ENCODE measurements at places on chromosomes 1 and 21. TPM values are rescaled to one million over a fixed set of nuclear protein-coding genes. Genes with fewer than 3 reads are reported as not detected.
A peak's percentile ranks its signal among the peaks of the same experiment; 100 is the strongest.

The B3GALT2 gene
- total RNA-seq, result 0.27 TPM

The TNFRSF8 gene
- 0.49 TPM for total RNA-seq

GRCh38 chr1:40877698-40878097 is 15.5 kb upstream of the CITED4 start:
- peak; percentile 77 for DNase-seq

DNA sequence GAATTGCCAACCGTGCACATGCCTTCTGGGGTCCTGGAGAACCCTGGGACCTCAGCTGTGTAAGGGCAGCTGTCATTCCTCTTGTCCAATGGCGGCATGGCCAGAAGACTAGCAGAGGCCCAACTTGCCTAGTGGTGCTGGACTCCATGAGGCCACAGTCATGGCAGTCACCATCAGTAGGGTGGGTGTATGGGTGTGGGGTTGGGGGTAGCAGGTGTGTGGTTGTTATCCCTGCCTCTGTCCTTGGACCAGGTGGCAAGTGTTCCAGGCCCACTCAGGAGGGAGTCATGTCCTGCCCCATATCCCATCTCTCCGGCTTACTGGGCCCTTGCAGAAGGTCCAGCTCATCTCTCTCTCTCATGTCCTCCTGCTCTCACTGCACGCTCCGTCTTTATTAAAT is 1596.2 kb downstream of the MRPL39 start:
- no peak for DNase-seq

GRCh38 chr1:53732409-53732808 is 6.6 kb downstream of the GLIS1 start:
- no peak for DNase-seq

DNA sequence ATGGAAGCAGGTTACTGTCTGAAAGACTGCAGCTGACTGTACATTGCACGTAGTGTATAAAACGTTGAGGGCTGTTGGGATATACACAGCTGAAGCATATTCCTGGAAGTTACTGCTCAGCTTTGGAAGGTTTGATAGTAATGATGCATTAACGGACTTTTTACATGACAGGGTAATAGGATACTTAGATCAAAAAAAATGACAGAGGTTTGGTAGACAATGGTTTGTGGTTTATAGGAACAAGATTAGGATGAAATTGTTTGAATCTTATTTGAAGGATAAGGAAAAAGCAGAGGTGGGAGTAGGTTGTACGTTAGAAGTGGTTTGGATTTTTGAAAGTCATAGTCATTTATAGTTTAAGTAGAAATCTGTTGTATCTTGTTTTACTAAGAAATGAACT is 33.0 kb downstream of the ADGRL2 start:
- DNase-seq, result no peak

- no peak for DNase-seq
These were observed 17.9 kb downstream of the ELK4 start for GRCh38 chr1:205613854-205614412.
